ENCODE measurements at places on chromosomes 12 and 14.

- no peak for DNase-seq
Observed at GRCh38 chr14:31837031-31837430, 240.1 kb upstream of the ARHGAP5 start.

DNA sequence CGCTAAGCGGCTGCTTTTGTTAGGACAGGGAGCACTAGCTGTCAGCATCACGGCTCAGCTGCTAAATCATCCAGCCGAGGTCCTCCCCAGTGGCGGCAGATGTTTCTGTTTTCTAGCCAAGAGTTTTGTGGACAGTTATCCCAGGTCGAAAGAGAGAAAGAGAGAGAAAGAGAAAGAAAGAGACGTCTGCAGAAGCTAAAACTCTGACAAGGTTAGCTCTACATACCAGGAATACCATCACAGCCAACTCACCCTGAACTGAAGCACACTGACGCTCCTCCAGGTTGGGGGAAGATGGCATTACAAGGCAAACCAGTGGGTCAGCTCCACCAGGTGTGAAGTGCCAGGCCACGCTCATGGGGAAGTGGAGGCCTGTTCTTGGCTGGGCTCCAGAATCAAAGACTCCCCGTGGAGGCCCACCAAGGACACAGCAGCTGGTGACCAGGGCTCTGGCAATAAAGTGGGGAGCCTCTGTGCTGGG lies 64.9 kb upstream of the DICER1 start:
- no peak for DNase-seq

DNA sequence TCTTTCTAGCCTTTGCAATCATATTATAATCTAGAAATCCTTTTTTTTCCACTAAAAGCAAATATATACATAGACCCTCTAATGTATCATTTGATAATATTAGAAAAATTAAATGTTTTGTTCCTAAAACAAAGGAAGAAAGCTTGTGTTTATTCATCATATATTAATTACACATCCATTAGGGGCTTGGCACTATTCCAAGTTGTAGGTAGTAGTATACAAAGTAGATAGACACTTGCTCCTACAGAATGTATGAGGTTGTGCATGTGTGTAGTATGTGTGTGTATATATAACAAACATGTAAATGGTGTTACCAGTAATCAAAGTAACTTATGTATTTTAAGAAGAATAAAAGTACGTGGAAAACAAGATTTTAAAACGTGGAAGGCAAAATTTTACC lies 15.0 kb upstream of the KCNMB4 start:
- no peak for DNase-seq

- no peak for DNase-seq
Observed at GRCh38 chr12:59708064-59708463, 112.2 kb downstream of the SLC16A7 start.

Measured in RWPE2 (cell line).